ENCODE measurements at places on chromosomes 4 and X. TPM values are rescaled to one million over a fixed set of nuclear protein-coding genes. Genes with fewer than 3 reads are reported as not detected.

BLOC1S4 gene
- 19.9 TPM for total RNA-seq

RS1 gene
- not detected for total RNA-seq

DNA sequence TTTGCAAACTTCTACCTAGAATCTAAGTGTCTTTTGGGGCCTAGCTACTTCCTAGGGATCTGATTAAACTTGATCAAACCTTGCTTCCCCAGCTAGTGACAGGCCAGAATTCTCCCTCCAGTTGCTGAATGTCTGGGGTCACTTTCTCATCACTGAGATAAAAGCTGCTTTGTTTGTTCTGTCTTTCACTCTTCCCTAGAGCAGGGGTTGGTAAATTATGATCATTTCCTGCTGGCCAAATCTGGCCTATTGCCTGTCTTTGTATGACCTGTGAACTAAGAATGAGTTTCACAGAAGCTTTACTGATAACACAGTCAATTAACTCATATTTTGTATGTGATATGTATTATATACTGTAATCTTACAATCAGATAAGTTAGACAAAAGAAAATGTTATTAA lies 157.8 kb upstream of the AADAT start:
- peak; percentile 34 for DNase-seq

GAR1 gene
- total RNA-seq, result 15.9 TPM

- DNase-seq, result peak; percentile 54
Measured at GRCh38 chr4:176708771-176709311, 83.9 kb downstream of the VEGFC start.

- DNase-seq, result no peak
Measured at GRCh38 chr4:156553659-156554058, 417.9 kb downstream of the PDGFC start.

PPP2R2C gene
- 7.0 TPM for total RNA-seq

CRMP1 gene
- total RNA-seq, result not detected

DNA sequence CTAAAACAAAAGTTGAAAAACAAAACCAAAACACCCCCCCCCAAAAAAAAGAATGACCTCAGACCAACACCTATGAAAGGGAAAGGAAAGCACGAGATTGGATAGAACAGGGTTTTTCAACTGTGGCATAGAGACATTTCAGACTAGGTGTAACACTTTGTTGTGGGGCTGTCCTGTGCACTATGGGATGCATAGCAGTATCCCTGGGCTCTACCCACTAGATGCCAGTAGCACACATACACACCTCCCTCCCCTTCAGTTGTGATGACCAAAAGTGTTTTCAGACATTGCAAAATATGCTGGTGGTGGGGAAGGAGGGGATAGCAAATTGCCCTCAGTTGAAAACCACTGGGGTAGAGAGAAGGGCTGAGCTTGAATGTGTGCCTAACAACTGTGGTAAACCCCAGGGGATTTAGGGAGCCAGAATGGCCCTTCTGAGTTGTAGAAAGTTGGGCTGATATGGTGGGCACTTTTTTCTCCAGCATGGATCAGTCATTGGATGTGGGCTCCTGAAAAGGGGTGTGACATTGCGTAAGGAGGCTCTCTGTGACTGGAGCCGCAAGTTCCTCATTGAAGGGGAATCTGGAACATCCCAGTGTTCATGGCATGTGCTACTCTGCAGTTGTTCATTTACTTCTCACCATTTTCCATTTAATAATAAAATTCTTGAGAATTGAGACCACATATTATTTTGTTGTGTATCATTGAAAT lies 8.8 kb upstream of the GEMIN8 start:
- DNase-seq, result no peak

GRCh38 chr4:6938237-6938636 lies 28.6 kb downstream of the TBC1D14 start:
- no peak for DNase-seq

- DNase-seq, result peak; percentile 64
Measured at GRCh38 chr4:122584519-122584918, 36.3 kb downstream of the IL21 start.

TTC29 gene
- total RNA-seq, result not detected

BTC gene
- 12.8 TPM for total RNA-seq

DNA sequence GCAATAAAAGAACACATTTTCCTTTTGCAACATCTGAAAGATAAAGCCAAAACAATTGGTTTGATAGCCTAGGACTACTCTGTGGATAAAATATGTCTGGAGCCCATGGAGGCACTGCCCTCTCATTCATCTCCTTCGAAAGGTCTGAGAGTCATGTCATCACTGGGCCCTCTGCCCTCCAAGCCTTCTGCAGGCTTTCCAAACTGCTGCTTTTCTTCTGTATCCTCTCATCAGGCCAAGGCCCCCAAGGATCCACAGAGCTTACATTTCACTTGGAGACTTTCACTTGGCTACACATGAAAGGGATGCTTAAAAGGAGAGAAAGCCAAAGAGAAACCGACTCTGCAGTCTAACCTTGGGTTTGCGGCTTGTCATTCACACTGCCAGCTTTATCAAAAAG lies 109.9 kb downstream of the SH3RF1 start:
- no peak for DNase-seq

SPANXN1 gene
- total RNA-seq, result not detected

FGF16 gene
- total RNA-seq, result not detected

- DNase-seq, result no peak
Measured at GRCh38 chrX:120751683-120752082, 121.8 kb upstream of the C1GALT1C1 start.

GRCh38 chrX:37075892-37076595 lies 67.9 kb downstream of the FAM47C start:
- no peak for DNase-seq

GRCh38 chrX:30039768-30040167 lies 175.6 kb upstream of the MAGEB2 start:
- peak; percentile 29 for DNase-seq

PPBP gene
- total RNA-seq, result not detected

TGIF2LX gene
- not detected for total RNA-seq

DNA sequence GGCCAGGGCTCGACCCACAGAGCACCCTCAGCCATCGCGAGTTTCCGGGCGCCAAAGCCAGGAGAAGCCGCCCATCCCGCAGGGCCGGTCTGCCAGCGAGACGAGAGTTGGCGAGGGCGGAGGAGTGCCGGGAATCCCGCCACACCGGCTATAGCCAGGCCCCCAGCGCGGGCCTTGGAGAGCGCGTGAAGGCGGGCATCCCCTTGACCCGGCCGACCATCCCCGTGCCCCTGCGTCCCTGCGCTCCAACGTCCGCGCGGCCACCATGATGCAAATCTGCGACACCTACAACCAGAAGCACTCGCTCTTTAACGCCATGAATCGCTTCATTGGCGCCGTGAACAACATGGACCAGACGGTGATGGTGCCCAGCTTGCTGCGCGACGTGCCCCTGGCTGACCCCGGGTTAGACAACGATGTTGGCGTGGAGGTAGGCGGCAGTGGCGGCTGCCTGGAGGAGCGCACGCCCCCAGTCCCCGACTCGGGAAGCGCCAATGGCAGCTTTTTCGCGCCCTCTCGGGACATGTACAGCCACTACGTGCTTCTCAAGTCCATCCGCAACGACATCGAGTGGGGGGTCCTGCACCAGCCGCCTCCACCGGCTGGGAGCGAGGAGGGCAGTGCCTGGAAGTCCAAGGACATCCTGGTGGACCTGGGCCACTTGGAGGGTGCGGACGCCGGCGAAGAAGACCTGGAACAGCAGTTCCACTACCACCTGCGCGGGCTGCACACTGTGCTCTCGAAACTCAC lies 3.6 kb downstream of the MID1IP1 start:
- DNase-seq, result peak; percentile 28
